AG08396 (cell line): ENCODE measurements at places on chromosomes 1 and 21.

- no peak for DNase-seq
These were observed 6.8 kb downstream of the OLIG2 start for GRCh38 chr21:33032434-33033047.

GRCh38 chr1:70071601-70072000, 133.8 kb downstream of the LRRC40 start:
- no peak for DNase-seq

DNA sequence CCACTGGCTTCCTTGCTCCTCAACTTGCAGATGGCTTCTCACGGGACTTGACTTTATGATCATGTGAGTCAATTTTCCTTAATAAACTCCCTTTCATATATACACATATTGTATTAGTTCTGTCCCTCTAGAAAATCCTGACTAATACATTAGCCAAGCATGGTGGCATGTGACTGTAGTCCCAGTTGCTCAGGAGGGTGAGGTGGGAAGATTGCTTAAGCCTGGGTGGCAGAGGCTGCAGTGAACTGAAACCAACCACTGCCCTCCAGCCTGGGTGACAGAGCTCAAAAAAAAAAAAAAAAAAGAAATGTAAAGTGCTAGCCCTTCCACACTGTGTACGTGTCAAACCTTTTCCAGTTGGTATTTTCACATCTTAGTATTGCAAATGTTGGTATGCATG, 857.0 kb downstream of the LTN1 start:
- no peak for DNase-seq

- no peak for DNase-seq
These were observed 238.2 kb upstream of the MAP1LC3C start for GRCh38 chr1:242237051-242237450.

DNA sequence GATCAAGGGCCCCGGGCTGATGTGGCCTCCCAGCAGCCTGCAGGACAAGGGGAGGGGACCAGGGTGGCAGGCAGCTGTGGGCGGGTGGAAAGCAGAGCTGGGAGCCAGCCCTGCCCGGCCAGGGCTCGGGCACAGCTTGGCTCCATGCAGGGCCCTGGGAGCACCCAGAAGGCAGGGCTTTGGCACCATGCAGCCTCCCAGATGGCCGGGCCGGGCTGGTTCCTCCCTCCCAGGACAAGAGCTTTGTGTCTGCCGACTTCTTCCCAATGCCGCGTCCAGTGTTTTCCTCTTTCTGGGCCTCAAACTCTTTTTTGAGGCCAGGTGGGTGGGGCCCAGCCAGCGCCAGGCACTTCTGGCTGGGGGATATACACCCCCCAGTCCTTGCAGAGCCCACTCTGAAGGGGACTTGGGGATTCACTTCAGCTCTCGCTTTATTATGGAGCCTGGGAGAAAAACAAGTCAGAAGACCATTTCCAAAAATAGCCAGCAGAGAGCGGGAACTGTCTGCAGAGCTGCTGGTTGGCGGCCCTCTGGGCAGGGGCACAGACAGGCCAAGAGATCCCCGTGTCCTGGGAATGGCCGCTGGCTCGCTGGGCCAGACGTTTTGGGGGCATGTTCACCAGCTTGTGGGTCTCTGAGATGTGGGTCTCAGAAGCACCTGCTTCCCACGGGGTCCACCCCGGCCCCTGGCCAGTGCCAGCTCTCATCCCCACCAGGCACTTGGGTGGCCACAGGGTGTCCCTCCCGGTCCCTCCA, 103.8 kb upstream of the ARHGEF16 start:
- no peak for DNase-seq

- DNase-seq = peak; percentile 80
These were observed at the start of gene TMEM51 for GRCh38 chr1:15153184-15153841. Gene TMEM51 (plus strand): TSS chr1:15153747. CDS start chr1:15215088, 61,341 bp downstream.

- no peak for DNase-seq
These were observed 50.4 kb upstream of the CXADR start for GRCh38 chr21:17462276-17462981.

DNA sequence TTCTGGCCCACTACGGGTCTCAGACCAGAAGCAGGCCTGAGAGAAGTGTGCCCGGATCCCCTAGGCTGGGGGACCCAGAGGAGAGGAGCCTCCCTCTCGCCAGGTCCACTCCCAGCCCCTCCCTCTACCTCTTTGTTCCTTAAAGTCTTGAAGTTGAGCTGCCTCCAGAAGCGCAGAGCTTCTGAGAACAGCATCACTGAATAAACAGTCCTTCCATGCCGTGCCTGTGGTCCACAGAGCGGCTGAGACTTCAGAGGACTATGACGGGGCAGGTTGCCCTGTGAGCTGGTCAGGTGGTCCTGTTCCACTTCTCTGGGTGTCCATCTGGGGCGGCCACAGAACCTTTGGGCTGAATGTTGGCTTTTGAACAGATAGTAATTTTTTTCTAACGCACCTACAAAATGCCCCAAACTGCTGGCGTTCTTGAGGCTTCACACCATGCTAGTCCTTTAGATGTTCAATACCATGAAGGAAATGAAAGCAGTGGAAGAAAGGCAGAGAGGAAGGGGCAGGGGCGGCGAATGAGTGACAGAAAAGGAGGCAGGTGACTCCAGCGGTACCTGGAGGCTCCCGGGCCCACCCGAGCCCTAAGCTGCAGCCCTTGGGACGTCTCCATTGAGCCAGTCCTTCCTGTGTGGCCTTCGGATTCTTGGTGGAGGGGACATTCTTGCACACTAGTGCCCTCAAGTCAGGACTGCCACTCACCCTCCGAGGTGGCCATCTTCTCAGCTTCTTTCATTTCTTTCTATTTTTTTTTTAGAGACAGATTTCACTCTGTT, 239.3 kb upstream of the VAMP3 start:
- no peak for DNase-seq

DNA sequence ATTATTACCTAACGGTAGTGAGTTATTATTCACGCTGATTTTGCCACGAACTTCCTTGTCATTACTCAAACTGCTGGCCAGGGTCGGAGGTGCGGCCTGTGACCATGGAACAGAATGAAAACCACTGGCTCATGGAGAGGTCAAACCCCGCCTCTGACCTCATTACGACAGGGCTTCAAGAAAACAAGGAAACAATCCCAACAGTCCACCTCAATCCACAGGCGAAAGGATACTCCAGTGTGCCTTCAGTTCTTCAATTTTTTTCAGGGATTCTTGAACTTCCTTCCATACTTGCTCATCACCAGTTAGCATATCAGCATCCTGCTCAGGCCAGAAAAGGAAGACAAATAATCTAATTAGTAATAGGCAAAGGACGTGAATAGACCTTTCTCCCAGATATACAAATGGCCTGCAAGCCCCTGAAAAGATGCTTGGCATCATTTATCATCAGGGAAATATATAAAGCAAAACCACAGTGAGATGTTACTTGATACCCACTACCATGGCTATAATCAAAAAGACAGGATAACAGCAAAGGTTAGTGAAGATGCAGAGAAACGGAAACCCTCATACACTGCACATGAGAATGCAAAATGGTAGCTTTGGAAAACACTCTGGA, 643.4 kb downstream of the SMYD3 start:
- no peak for DNase-seq

DNA sequence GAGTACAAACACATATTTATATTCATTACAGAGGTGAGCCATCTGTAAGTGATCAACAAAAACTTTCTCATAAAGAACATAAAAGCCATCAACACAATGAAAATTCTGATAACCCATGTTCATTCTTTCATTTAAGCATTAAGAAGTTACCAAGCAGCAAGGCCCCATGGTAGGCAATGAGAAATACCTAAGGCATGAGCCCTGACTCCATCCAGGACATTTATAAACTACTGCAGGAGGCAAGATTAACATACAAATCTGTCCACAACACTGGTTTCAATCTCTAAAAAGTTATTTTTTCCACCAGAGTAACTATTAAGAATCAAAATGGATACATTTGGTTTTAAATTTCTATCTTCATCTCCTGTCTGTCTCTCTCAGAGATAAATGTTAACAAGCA, 76.1 kb downstream of the SIPA1L2 start:
- DNase-seq = peak; percentile 34
